Sciatic nerve (tissue), 2 donors: ENCODE measurements at places on chromosomes 5 and 9.
A peak's percentile ranks its signal among the peaks of the same experiment; 100 is the strongest.

DNA sequence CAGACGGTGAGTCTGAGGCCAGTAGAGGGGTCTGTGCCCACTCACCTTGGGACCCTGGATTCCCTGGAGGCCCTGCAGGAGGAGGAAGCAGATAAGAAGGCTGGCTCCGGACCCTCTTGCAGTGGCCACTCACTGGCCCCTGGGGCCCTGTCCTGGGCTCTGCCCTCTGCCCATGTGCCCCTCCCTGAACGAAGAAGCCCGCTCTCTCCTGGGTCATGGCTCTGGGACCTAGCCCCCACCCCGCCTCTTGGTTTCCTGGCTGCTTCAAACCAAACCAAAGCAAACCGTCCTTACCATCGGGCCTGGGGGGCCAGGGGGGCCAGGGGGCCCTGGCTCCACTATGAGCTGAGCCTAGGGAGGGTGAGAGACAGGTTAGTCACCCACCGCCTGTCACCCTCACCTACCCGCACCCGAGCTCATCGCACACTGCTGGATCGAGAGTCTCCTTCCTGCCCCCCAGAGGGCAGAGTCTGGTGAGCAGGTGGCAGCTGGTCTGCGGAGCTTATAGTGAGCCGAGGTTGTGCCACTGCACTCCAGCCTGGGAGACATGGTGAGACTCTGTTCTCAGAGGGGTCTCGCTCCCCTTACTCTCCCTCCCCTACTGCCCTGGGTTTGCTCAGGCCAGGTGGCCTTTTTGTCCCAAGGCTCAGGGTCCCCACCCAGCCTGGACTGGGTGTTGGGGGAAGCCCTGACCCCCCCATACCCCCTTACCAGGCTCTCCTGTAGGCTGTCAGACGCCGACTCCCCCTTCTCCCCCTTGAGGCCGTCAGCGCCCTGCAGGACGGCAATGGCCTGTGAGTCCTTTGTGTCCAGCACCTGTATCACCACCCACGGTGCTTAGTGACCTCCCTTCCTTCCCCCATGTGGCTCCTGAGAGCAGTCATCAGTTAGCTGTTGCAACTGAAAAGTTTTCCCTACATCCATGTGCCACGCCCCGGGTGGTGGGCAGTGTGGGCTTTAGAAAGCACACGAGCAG lies 15.2 kb upstream of the PHYKPL start:
- DNase-seq: no peak

DNA sequence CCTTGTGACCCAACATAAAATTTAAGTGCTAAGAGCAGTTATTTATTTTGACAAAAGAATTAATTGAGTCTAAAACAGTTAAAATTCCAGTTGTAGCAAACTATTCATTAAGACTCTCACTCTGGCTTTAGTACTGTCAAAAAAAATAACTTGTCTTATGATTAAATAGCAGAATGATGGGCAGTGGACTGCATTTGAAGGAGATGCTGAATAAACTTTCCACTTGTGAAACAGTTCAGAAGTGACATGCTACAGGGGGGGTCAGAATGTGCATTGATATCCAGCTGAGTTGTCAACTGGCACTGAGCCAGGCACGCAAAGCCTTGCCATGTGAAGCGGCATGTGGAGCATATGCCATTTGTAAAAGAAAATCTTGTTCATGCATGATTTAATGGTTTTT lies 76.0 kb downstream of the FCHO2 start:
- no peak for DNase-seq

DNA sequence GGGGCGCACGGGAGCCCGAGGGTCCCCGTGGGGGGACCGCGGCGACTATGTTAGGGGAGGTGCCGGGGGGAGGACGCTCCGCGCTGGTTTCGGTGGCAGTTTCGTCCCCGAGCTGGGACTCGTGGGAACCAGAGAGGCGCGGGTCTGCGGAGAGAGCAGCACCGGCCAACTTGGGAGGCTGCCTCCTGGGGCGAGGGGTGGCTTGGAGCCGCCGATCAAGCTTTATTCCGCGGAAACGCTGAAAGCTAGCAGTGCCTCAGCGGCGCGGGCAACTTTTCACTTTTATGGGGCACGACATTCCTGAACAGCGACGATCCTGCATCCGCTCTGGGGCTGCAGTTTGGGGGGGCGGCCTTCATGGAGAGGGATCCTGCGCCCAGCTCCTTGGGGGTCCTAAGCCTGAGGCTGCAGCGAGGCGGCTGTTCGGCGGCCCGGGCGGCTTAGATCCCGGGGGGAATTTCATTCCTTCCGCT lies 369 bp downstream of the OCLN start:
- DNase-seq: peak; percentile 62

GRCh38 chr5:108212775-108213346 lies 169.0 kb downstream of the FBXL17 start:
- DNase-seq: no peak

DNA sequence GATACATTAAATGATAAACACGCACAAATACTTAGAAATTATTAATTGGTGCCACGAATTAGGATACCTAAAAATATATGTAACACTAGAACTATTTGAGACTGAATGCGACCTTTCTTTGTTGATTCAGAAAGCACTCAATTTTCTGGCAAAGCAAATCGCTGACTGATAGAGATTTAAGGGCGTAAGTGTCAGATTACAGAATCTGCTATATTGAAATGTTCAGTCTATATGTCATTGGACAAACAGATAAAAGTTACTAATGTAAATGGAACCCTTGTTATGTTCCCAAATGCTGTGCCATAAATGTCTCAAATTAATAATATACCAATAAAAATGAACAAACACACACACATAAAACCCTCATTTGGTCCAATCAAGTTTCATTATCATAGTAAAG lies 137.9 kb downstream of the MPDZ start:
- DNase-seq: no peak
